ENCODE measurements at places on chromosomes 1 and 21.
A peak's percentile ranks its signal among the peaks of the same experiment; 100 is the strongest.

- no peak for DNase-seq
Observed at GRCh38 chr1:101039245-101039644, 13.7 kb upstream of the DPH5 start.

- DNase-seq, result no peak
Observed at GRCh38 chr1:167701510-167701909, 20.3 kb upstream of the MPZL1 start.

- peak; percentile 37 for DNase-seq
Observed at GRCh38 chr1:116826818-116827606, 72.8 kb downstream of the CD2 start.

DNA sequence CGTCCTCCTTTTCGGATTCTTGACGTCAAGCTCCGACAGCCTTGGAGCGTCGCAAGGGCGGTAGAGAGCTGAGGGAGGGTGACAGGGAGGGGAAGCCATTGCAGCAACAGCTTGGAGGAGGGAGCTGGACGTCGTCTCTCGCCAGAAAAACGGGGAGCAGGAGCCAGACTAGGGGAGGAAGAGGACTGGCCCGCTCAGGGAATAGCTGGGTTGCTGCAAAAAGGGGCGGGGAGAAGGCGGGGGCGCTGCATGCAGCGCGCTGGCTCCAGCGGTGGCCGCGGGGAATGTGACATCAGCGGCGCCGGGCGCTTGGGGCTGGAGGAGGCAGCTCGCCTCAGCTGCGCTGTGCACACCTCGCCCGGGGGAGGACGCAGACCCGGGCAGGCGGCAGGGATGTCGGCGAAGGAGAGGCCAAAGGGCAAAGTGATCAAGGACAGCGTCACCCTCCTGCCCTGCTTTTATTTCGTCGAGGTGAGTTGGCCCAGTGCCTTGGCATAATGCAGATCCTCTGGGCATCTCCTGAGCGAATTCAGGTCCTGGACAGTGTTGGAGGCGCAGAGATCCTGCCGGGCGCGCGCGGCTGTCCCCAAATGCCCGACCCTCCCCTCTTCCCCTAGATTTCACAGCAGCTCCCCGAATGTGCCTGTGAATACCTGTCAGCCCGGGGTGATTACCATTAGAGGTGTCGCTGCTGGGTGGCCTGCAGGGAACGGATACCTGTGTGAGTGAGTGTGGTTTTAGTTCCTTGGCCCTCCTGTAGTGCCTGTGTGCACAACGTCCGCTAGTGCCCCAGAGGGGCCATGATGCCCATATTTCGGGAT lies at the start of gene PLPPR4:
Gene PLPPR4, plus strand, starts transcription at position 292 of the 821 bp plus-strand sequence. Its CDS starts 102 bp downstream, at position 394.
- no peak for DNase-seq

DNA sequence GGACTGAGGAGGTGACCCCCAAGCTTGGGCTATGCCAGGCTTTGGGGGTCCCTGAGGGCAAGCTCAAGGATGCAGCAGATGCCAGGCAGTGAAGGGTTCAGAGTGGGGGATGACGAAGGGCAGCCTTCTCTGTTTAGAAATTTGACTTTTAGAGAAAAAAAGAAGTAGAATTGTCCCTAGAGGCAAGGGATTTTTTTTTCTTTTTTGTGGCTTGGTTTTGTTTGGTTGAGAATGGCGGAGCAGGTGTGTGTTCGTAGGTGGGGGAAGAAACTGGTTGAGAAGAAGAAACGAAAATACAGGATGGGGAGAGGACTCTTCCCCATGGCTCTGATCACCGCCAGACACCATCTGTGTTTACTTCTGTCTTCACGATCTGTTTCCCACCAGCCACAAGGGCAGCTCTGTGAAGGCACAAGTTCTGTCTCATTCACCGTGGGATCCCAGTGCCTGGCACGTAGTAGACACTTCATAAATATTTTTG lies 8.2 kb downstream of the PLA2G5 start:
- DNase-seq, result no peak
